ENCODE measurements at places on chromosomes 6 and 20. TPM values are rescaled to one million over a fixed set of nuclear protein-coding genes. Genes with fewer than 3 reads are reported as not detected.

GRCh38 chr20:23637282-23638221, at the start of gene CST3:
TSS of gene CST3 (minus strand) at chr20:23637955. CDS start at chr20:23637862, 93 bp downstream.
- DNase-seq = peak; percentile 59
- no peaks in the 10 kb centered on the region for H3K27me3 ChIP-seq
- H3K4me1 ChIP-seq = peaks cover 14% of the 10 kb centered on the region
- H3K4me3 ChIP-seq = peak within 1 kb of the TSS; percentile 87
- H3K36me3 ChIP-seq = peaks cover 8% of the 10 kb centered on the region
- H3K27ac ChIP-seq = peak within 1 kb of the TSS; percentile 87

DNA sequence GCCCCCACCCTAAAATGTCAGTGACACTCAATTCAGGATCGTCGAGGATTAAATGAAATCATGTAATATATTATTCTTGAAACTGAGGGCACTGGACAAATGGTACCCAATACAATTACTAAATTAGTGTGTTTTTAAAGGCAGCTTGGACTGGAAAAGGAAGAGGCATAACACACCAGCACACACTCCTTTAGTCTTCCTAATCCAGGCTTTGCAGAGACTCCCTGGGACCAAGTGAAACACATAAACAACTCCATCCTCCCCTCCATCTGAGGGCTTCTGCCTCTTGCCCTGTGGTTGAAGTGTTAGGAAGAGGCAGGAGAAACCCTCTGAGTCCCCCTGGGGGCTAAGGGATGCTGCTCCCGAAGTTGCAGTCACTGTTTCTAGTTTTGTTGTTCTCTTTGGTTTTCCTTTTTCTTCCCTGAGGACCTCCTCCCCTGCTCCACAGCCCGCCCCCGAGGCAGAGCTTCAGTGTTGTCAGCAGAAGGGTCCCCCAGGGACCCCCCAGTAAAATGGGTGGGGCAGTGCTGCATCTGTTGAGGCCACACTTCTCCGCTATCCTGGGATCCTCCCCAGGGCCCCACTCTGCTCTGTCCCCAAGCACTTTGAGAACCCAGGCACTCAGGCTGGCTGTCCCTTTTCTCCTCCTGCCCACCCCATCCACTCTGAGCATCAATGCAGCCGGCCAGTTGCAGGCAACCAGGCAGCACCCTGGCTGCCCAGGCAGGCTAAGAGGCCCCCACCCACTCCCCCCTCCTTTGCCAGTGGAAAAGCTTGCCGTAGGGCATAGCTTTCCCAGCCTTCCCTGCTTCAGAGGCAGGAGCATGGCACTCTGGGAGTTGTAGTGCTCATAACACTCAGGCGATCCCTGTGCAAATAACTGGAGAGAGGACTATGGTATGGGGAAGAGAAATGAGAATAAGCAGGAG, 5.9 kb downstream of the TMEM63B start:
- no peak overlapping the region for H3K4me3 ChIP-seq
- H3K4me1 ChIP-seq = peaks cover 12% of the 10 kb centered on the region
- DNase-seq = no peak
- H3K27me3 ChIP-seq = no peaks in the 10 kb centered on the region

GRCh38 chr20:49821870-49822331, 9.3 kb downstream of the SLC9A8 start:
- H3K36me3 ChIP-seq = peaks cover 19% of the 10 kb centered on the region
- no peaks in the 10 kb centered on the region for H3K27me3 ChIP-seq
- H3K4me1 ChIP-seq = no peaks in the 10 kb centered on the region
- DNase-seq = no peak
- no peak overlapping the region for H3K4me3 ChIP-seq

DNA sequence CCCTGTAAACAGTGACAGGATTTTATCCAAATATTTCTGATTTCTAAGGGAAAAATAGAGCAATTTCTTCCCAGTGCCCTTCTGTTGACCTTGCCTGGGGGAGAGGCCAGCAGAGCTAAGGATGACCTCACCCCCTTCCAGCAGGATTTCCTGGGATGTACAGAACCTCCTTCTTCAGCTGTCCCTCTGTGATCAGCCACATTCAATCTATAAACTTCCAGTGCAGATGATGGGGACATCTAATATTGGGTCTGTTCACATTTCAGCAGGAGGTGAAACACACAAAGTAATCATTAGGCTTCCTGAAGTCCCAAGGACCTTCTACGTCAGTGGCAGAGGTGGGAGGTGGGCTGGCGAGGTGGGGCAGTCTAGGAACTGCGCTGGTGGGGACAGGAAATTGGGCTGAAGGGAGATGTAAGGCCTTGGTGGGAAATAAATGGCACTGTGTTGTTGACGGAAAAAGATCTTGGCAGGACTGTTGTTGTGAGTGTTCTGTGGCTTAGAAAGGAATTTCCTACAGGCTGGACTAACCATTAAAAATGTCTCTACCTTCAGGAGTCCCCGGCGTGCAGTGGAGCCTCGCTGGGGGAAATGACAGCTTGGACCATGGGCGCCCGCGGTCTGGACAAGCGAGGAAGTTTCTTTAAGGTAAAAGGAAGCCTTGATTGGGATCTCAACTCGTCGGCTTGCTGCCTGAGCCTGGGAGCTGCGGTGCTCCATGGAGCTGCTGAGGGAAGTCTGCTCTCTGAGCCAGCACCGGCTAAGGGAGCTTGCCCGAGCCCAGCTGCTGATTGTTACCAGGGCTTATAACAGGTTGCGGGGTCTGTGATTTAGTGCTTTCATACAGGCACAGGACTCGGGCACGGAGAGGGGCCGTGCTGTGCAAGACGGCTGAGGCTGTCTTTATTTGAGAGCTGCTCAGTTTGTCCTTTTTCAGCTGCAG, 127.9 kb upstream of the NAA20 start:
- H3K4me3 ChIP-seq = peak overlapping the region; percentile 50
- H3K36me3 ChIP-seq = peaks cover 12% of the 10 kb centered on the region
- DNase-seq = peak; percentile 12
- H3K27me3 ChIP-seq = no peaks in the 10 kb centered on the region
- H3K27ac ChIP-seq = peak overlapping the region; percentile 89

GRCh38 chr20:50338479-50339391, 148.1 kb downstream of the CEBPB start:
- DNase-seq = no peak
- no peaks in the 10 kb centered on the region for H3K27me3 ChIP-seq
- peak overlapping the region; percentile 14 for H3K27ac ChIP-seq
- H3K4me3 ChIP-seq = no peak overlapping the region

DNA sequence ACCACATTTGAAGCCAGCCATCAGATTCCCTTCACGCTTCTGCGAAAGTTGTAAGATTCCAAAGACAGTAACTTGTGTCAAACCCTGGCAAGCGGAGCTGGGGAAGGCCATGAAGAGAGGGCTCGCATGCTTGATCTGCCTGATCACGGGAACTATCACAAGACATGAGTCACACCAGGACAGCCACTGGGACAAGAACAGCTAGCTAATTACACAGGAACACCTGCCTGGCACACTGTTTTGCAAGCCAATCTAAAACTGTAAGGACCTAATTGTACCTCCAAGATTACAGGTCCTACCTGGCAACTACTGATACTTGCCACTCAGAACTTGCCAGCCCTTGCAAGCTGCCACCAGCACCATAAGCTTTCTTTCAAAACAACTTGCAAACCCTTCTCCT, 289.3 kb downstream of the KIF16B start:
- H3K4me3 ChIP-seq = no peak overlapping the region
- no peak overlapping the region for H3K27ac ChIP-seq
- no peaks in the 10 kb centered on the region for H3K27me3 ChIP-seq
- DNase-seq = no peak

- no peaks in the 10 kb centered on the region for H3K36me3 ChIP-seq
- no peak overlapping the region for H3K27ac ChIP-seq
- no peak overlapping the region for H3K4me3 ChIP-seq
- peaks cover 25% of the 10 kb centered on the region for H3K4me1 ChIP-seq
- no peak for DNase-seq
Observed at GRCh38 chr20:21029341-21029740, 76.8 kb downstream of the LINC00237 start.

DNA sequence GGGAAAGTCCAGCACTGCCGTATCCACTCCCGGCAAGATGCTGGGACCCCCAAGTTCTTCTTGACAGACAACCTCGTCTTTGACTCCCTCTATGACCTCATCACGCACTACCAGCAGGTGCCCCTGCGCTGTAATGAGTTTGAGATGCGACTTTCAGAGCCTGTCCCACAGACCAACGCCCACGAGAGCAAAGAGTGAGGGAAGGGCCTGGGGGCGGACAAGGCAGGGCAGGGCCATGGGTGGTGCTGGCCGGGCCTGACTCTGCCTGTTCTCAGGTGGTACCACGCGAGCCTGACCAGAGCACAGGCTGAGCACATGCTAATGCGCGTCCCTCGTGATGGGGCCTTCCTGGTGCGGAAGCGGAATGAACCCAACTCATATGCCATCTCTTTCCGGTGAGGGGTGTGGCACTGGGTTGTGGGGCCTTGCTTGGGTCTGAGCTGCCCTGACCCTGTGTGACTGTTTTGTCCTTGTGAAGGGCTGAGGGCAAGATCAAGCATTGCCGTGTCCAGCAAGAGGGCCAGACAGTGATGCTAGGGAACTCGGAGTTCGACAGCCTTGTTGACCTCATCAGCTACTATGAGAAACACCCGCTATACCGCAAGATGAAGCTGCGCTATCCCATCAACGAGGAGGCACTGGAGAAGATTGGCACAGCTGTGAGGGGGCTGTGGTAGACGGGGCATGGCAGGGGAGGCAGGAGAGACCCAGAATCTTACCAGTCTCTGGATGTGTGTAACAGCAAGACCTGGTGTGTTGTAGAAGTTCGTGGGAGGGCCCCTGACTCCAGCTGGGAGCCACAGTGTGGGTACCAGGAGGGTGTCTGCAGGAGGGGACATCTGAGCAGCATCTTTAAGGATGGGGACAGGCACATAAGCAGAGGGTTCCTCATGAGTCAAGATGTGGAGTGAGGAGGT, 29.1 kb downstream of the PLCG1 start:
- no peak for DNase-seq
- peaks cover 29% of the 10 kb centered on the region for H3K36me3 ChIP-seq
- no peak overlapping the region for H3K27ac ChIP-seq
- no peaks in the 10 kb centered on the region for H3K4me1 ChIP-seq
- H3K27me3 ChIP-seq = no peaks in the 10 kb centered on the region
- H3K4me3 ChIP-seq = no peak overlapping the region

- H3K27me3 ChIP-seq = no peaks in the 10 kb centered on the region
- peak overlapping the region; percentile 95 for H3K27ac ChIP-seq
- DNase-seq = no peak
- peaks cover 16% of the 10 kb centered on the region for H3K4me1 ChIP-seq
Observed at GRCh38 chr20:58889334-58889760, 36.8 kb downstream of the GNAS start.

DNA sequence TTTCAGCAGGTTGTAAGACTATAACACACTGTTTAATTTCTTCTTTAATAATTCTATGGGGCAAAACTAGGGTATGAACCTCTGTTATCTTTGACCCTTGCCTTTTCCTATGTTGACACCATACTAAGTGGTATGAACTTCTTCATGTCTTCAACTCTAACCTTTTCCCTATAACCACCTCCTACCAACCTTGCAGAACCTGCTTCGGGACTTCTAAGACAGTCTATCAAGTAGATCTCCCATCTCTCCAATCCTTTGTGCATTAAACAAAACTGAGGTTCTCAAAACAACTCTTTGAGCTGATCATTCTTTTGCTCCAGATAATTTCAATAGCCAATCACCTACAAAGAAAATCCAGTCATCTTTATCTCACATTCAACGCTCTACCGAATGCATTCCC, 23.4 kb downstream of the SNAP91 start:
- H3K27ac ChIP-seq = no peak overlapping the region
- no peak for DNase-seq
- H3K4me1 ChIP-seq = no peaks in the 10 kb centered on the region
- no peaks in the 10 kb centered on the region for H3K27me3 ChIP-seq

DNA sequence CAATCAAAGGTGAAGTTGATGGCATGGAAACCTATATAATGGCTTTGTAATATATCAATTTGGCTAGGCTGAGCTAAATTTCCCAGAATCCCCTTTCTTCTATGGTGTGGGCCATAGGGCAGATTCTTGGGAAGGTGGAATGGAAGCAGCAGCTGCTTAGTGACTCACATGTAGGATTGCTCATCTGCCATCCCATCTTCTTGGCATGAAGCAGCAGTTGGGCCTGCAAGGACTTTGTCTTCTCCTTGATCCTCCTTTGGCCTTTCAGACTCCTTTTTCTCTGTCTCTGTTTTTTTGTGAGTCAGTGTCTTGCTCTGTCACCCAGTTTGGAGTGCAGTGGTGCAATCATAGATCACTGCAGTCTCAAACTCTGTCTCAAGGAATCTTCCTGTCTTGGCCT, 52.6 kb upstream of the CEP162 start:
- DNase-seq = no peak
- no peak overlapping the region for H3K4me3 ChIP-seq
- H3K27ac ChIP-seq = no peak overlapping the region
- no peaks in the 10 kb centered on the region for H3K36me3 ChIP-seq

- H3K27ac ChIP-seq = no peak overlapping the region
- H3K27me3 ChIP-seq = no peaks in the 10 kb centered on the region
- H3K4me1 ChIP-seq = peaks cover 5% of the 10 kb centered on the region
- H3K4me3 ChIP-seq = no peak overlapping the region
Observed at GRCh38 chr6:43144879-43145278, 26.2 kb upstream of the SRF start.

DNA sequence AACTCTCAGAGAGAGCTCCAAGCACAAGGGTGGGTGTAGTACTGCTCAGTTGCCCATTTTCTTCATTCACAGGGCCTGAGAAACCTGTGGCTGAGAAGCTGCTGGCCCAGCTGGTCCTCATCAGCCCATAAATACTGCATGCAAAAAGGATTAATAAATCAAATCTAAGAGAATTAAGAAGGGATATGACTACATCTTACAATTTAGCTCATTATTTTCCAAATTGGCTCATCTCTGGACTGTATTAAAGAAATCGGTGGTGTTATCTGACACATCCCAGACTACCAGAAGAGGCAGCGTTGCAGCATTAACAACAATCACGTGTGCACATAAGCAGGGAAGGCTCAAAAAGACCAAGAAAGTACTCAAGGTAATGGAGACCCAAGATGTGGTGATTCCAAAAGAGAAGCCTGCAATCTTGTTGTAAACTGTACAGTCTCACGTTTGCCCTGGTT, 90.7 kb downstream of the CD24 start:
- no peaks in the 10 kb centered on the region for H3K27me3 ChIP-seq
- no peak for DNase-seq
- no peak overlapping the region for H3K4me3 ChIP-seq
- no peak overlapping the region for H3K27ac ChIP-seq

GRCh38 chr20:23340524-23340923, 10.1 kb upstream of the NXT1 start:
- H3K4me1 ChIP-seq = no peaks in the 10 kb centered on the region
- peak; percentile 39 for DNase-seq
- H3K27me3 ChIP-seq = peaks cover 39% of the 10 kb centered on the region
- H3K27ac ChIP-seq = no peak overlapping the region

DNA sequence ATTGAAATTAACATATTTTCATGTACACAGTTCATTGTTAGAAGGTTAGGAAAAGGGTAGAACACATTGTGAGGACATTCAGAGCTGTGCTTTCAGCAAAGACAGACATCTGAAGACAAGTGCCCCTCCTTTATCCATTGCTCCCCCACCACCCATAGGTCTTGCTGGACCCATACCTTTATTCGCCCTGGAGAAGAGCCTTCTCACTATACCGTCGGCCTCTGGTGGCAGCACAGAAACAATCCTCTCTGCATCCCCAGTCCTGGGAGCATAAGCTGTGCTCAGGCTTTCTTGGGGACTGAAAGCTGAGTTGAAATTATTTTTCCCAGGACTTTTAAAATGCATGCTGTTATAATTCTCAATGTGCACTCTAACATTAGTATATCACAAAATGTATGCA, 372.3 kb downstream of the EPHA7 start:
- no peak overlapping the region for H3K27ac ChIP-seq
- H3K4me1 ChIP-seq = no peaks in the 10 kb centered on the region
- H3K36me3 ChIP-seq = no peaks in the 10 kb centered on the region
- no peaks in the 10 kb centered on the region for H3K27me3 ChIP-seq

The RUNX2 gene
- 0.46 TPM for total RNA-seq

The TPX2 gene
- 71.9 TPM for total RNA-seq

The C6orf52 gene
- 4.8 TPM for total RNA-seq

The CLVS2 gene
- 0.69 TPM for total RNA-seq

The IRF4 gene
- not detected for total RNA-seq

The PNPLA1 gene
- total RNA-seq = not detected

The JPH2 gene
- 0.24 TPM for total RNA-seq
